Caudate nucleus (tissue), 63 donors: ENCODE measurements at places on chromosomes 1 and 21.

DNA sequence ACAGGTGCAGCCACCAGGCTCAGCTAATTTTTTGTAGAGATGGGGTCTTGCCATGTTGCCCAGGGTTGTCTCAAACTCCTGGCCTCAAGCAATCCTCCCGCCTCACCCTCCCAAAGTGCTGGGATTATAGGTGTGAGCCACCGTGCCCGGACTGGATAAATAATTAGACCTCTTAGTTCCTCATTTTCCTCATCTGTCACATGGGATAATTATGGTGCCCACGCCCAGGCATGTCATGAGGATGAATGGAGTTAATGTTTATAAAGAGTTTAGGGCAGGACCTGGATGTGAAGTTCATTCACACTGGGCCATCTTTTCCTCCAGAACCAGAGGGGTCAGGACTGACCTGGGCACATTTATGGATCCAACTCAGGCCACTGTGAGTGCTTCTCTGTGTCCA, 23.7 kb downstream of the PADI3 start:
- DNase-seq, result no peak

- DNase-seq, result no peak
Measured at GRCh38 chr1:179190861-179191260, 38.6 kb downstream of the ABL2 start.

DNA sequence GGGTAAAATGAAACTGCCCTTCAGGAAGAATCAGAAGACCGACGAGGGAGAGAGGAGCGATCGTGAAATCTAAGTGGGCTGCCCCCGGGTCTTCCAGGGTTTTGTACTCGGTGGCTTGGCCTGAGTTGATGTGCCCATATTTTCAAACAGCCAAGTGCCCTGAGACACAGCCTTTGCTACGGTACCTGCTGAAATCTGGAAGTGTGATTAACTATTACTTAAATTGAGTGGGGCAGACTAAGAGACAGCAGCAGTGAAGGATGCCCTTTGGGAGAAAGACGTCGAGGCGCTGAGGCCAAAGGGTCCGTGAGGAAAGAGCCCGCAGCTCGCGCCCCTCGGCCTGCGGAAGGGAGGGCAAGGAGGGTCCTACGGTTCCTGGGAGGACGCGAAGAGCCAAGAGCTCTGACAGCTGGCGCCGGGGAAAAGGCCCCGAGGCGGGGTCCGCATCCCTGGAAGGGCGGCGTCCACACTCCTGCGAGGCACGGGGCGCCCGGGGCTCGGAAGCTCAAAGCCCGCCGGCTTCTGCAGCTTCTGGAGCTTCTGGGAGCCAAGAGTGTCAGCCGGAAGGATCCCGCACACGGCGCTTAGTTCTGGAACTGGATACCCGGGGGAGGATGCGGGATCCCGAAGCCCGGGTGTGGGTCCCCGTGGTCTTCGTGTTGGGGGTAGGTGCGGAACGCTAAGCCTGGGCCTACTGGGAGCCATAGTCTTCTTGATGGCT, 15.4 kb upstream of the RNU1-4 start:
- no peak for DNase-seq

DNA sequence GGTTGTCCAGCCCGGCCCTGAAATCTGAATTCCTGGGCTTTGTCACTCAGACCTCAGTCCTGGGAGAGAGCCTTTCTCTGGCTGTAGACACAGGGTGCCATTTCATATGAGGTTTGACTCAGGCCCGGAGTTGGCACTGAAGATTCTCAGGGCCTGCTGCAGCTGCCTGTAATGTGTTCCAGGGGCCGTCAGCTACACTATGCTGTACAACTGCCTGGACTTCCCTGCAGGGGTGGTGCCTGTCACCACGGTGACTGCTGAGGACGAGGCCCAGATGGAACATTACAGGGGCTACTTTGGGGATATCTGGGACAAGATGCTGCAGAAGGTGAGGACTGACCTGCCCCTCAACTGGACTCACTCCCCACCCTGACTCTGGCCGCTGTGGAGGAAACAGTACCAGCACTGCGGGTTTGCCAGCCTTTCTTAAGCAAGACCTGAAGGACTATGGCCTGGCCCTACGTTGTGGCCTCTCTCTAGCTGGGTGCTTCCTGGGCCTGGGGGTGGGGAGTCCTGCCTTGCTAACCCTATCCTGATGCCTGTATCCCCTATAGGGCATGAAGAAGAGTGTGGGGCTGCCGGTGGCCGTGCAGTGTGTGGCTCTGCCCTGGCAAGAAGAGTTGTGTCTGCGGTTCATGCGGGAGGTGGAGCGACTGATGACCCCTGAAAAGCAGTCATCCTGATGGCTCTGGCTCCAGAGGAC, 18.9 kb downstream of the FAAH start:
- no peak for DNase-seq

DNA sequence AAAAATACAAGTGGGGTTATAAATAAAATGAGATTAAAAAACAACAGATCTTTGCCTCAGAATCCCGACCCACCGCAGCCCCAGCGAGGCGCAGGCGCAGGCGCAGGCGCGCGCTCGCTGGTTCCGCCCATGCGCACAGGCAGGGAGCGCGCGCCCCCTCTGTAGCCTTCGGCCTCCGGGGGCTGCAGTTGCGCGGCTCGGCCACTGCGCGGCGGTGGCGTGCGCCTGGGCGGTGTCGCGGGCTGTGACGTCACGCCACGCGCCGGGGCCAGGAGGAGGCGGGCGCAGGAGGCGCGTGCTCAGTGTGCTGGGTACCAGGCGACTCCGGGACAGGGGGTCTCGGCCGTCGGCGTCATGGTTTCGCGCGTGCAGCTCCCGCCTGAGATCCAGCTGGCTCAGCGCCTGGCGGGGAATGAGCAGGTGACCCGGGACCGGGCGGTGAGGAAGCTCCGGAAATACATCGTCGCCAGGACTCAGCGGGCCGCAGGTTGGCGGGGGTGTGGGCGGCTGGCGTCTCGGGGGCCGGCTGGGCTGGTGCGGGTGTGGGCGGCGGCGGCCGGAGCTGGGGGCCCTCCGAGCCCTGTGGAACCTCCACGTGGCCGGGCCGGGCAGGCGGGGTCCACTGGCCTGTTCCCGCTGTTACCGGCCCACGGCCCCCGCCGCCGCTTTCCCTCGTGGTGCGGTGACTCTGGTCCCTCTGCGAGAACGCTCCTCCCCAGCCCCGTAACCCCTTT, at the start of gene RRP1:
RRP1 (plus strand) TSS at position 302 of the 734 bp plus-strand sequence; CDS start at position 355, 53 bp downstream.
- peak; percentile 85 for DNase-seq

GRCh38 chr1:12152113-12152891, 14.5 kb upstream of the TNFRSF1B start:
- DNase-seq, result no peak

GRCh38 chr1:18001725-18002124, 105.9 kb upstream of the IGSF21 start:
- DNase-seq, result no peak

DNA sequence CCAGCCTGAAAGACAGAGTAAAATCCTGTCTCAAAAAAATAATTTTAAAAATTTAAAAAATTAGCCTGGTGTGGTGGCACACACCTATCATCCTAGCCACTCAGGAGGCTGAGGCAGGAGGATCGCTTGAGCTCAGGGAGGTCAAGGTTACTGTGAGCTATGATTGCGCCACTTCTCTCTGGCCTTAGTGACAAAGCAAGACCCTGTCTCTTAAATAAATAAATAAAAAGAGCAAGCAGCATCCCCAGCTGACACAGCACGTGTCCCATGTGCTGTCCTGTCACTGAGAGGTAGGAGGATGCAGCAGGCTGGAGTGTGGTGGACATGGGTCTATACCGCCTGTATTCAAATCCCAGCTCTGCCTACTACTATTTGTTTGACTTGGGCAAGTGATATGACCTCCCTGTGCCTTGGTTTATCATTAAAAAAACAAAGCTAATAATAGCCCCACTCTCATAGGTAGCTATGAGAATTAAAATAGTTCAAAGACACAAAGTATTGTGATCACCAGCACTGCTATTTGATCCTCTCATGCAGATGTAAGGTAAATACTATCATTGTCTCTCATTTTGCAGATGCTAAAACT, 22.2 kb upstream of the ECE1 start:
- DNase-seq, result no peak

- no peak for DNase-seq
Measured at GRCh38 chr1:3690282-3691065, 38.2 kb downstream of the TP73 start.

- DNase-seq, result no peak
Measured at GRCh38 chr1:119266858-119267257, 101.7 kb upstream of the HAO2 start.

- no peak for DNase-seq
Measured at GRCh38 chr1:23020706-23021405, 1.6 kb downstream of the KDM1A start.

- DNase-seq, result no peak
Measured at GRCh38 chr1:211493876-211494653, 2.1 kb upstream of the RD3 start.

DNA sequence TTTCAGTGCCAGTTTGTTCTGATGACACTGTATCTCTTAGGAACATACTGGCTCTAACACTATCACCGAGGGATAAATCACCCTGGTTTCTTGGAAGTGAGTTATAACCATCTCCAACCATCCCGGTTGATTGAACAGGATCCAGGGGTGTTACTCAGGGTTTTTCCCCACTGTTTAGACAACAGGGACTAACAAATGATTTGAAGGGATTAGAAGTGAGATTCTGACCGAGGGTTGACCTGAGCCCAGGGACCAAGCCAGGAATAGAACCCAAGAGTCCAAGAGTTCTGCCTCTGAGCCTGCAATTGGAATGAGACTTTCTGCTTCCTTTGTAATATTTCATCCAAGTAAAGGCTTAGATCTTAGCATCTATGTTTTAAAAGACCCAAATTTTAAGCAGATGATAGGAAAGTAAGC, 154.0 kb downstream of the DHRS3 start:
- DNase-seq, result no peak

GRCh38 chr1:180928331-180929230, 15.9 kb downstream of the KIAA1614 start:
- DNase-seq, result no peak

- DNase-seq, result no peak
Measured at GRCh38 chr21:39315603-39316445, 2.4 kb upstream of the BRWD1 start.

GRCh38 chr1:41844255-41844654, 74.5 kb downstream of the HIVEP3 start:
- DNase-seq, result no peak

- peak; percentile 73 for DNase-seq
Measured at GRCh38 chr1:155562581-155563376, at the start of gene ASH1L. Gene ASH1L (minus strand): TSS chr1:155562803. CDS start chr1:155521519, 41,284 bp downstream.

DNA sequence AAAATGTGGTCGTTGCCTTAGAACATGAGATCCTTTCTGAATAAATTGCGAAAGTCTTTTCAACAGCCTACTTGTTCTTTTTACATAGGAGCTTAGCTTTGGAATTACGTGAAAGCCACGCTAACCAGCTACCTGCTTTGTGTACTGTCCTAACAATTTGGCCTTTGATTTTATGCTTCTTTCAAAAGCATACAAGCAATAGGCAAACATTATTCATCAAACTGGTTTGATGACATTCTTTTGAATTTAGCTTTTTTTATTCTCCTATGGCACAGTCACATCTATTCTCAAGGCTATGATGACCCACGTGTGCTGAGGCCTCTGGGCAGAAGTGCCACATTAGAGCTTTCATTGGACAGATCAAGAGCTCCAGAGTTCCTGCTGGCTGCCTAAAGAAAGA, 178.0 kb upstream of the DPT start:
- DNase-seq, result no peak

DNA sequence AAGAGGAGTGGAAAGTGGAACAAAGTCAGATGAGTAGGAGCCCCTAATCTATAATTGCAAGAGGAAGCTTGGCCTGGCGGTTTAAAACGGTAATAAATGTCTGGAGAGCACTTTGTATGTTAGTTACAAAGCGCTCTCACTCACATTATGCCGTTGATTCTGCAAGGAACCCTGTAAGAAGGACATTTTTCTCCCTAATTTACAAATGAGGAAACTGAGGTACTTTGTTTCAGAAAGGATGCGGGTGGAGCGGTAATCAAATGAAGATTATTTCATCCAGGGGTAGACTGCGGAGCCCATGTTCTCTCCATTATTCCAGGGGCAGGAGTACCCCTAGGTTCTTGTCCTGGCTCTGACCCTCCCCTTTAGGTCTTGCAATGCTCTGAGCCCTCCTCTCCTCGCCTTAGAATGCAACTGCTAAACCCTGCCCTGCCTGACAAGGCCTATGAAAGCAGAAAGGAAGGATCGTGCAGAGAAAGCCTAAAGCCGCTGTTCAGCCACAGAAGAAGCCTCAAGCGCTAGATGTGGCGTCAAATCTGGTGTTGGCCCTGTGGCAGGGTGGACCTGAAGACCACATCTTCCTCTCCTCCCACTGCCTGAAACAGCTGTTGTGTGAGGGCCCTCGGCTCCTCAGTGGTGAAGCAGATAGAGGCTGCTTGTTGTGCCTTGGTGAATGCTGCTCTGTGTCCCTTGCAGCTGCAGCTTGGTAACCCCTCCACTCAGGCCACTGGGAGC, 588 bp upstream of the PACC1 start:
- peak; percentile 79 for DNase-seq

- DNase-seq, result no peak
Measured at GRCh38 chr1:39499668-39500067, 8.2 kb downstream of the BMP8A start.

DNA sequence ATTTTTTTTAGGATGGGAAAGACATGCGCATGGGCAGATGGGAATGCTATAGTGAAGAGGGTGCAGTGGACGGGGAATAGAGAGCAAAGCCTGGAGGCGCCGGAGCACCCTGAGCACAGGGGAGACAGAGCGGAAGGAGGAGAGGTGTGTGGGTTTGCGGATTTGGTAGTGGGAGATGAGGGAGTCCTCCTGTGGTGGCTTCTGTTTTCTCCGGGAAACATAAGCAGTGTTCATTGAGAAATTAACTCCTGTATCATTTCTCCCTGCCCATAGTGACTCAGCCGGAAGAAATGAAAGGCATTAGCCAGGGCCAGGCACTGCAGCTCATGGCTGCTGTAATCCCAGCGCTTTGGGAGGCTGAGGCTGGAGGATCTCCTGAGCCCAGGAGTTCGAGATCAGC, 4.7 kb upstream of the PTPRF start:
- DNase-seq, result no peak

GRCh38 chr1:77504986-77505385, 177.5 kb downstream of the ZZZ3 start:
- DNase-seq, result no peak

GRCh38 chr1:24540906-24541710, 14.8 kb upstream of the NCMAP start:
- DNase-seq, result no peak

DNA sequence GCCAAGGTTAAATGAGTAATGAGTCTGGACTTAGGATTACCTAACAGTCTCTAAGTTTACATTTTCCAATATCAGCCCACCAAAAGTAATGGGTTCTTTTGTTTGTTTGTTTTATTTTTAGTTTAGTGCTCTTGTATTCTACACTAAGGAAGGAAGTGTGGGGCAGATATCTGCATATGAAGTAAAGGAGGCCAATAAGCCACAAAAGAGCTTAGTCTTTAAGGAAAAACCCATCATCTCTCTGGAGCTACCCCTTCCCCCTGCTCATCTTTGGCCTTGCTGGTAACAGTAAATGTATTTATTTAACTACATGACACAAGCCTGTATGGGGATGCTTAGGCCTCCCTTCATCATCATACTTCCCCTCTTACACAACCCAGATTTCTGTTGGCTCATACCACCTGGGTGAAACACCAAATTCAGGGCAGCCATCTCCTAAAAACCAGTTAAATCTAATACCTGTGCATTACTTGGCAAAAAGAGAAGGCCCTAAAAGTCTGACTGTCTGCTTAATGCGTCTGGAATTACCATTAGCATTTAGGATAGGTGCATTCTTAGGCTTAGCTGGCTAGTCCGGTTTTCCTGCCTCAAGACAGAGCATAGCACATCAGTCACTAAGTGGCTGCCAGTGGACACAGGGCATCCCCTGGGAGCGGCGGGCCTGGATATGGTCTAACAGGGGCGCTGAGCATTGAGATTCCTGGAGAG, 96.8 kb upstream of the ADGRL2 start:
- DNase-seq, result no peak

- no peak for DNase-seq
Measured at GRCh38 chr1:230939806-230940489, 38.7 kb downstream of the TTC13 start.
